Tibial nerve (tissue), 4 donors: ENCODE measurements at places on chromosomes 7 and 10. TPM values are rescaled to one million over a fixed set of nuclear protein-coding genes. Genes with fewer than 3 reads are reported as not detected.
A peak's percentile ranks its signal among the peaks of the same experiment; 100 is the strongest.

GRCh38 chr10:12201543-12201942 lies 5.6 kb downstream of the CDC123 start:
- peaks cover 8% of the 10 kb centered on the region for H3K36me3 ChIP-seq

DNA sequence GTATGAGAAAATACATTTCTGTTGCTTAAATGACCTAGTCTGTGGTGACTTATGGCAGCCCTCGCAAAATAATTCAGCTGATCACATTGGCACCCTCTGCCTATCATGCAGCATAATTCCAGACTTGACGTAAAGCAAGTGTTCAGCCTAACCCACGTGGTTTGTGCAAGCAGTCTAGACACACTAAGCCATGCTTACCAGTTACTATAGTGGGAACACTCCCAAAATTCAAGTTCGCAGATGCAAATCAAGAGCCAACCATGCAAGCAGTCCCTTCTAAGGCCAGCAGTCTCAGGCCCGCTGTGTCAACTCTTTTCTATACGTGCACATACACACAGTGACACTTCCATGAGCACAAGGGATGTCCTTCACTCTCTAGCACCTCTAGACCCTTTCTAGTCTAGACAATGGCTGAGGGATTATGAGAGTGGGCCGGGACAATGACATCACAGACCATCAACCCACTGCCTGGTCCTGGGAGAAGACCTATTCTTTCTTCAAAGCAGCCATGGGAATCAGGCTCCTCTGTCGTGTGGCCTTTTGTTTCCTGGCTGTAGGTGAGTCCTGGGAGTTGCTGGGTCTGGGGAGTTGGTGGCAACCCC lies 29.0 kb upstream of the PRSS1 start:
- H3K36me3 ChIP-seq = no peaks in the 10 kb centered on the region
- no peak for DNase-seq
- H3K4me1 ChIP-seq = no peaks in the 10 kb centered on the region
- H3K27me3 ChIP-seq = no peaks in the 10 kb centered on the region
- H3K4me3 ChIP-seq = no peak overlapping the region
- H3K27ac ChIP-seq = no peak overlapping the region

- no peak overlapping the region for H3K4me3 ChIP-seq
- no peaks in the 10 kb centered on the region for H3K27me3 ChIP-seq
- H3K27ac ChIP-seq = peak overlapping the region; percentile 33
- H3K4me1 ChIP-seq = peaks cover 85% of the 10 kb centered on the region
- DNase-seq = peak; percentile 60
These were observed 147.1 kb downstream of the RNF216 start for GRCh38 chr7:5634107-5634950.

DNA sequence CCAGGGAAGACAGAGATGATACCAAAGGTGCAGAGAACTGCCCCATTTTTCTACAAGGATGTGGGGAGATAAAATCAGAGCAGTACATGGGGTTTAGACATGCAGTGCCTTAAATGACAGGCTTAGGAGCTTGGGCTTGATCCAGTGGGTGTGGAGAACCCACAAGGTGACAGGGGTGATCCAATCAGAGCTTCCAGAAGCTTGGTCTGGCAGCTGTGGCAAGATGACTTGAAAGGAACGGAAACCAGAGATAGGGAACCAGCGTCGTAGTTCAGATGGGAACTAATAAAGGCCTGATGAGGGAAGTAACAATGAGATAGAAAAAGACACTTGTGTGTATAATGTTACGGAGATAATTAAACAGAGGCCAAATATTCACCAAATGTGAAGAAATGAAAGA lies 80.7 kb downstream of the SLC37A3 start:
- DNase-seq = no peak
- no peaks in the 10 kb centered on the region for H3K36me3 ChIP-seq
- H3K27ac ChIP-seq = no peak overlapping the region
- peaks cover 6% of the 10 kb centered on the region for H3K4me1 ChIP-seq
- H3K27me3 ChIP-seq = no peaks in the 10 kb centered on the region

DNA sequence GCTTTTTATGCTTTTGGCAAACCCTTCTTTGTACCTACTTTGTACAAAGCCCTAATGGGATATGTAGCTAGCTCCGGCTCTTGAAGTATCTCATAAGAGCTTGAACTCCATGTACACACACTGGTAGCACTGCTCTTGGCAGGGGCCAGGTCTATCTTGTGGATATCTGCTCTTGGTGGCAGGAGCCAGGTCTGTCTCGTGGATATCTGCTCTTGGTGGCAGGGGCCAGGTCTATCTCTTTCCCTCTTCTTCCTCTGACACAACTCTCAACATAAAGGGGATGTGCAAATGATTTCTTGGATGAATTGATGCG lies 91.9 kb downstream of the WNT2 start:
- H3K4me3 ChIP-seq = no peak overlapping the region
- no peaks in the 10 kb centered on the region for H3K4me1 ChIP-seq
- no peaks in the 10 kb centered on the region for H3K27me3 ChIP-seq
- H3K36me3 ChIP-seq = no peaks in the 10 kb centered on the region
- no peak for DNase-seq
- H3K27ac ChIP-seq = no peak overlapping the region

DNA sequence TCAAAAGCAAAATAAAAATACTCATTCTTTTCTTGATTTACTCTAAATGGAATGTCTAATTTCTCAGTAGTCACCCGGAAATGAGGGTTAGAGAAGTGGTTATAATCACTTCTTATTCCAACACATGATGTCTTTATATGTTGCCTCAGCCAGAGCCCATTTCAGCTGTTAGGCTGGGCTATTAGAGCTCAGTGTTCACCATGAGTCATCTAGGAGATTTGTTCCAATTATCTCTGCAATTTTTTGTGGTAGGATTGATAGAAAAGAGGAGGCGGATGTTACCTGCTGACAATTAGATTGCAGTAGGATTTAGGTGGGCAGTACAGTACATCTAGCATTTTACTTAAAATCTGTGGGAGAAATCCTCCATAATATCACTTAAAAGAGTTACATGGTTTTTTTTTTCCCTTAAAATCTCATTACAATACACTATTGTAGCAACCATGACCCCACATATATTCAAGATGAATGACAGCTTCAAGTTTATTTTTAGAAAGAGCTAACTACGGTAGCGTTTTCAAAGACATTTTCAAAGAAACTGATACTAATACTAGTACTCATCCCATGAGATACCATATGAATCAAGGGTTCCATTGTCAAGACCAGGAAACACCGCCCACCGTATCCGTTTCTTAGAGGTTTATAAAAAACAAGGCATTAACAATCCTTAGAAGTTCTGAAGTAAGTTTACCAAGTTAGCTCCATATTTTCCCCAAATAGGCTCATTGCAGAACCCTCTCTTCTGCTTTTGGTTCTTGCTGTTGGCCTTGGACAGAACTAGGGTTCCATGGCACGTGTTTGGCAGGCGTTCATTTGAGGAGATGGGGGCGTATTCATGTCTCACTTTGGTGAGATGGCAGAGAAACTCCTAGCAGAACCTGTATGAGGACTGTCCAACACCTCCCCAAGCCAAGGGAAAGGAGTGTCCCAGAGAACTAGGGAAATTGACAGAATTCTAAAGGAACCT lies 10.4 kb downstream of the CPA2 start:
- H3K4me3 ChIP-seq = no peak overlapping the region
- H3K4me1 ChIP-seq = no peaks in the 10 kb centered on the region
- H3K36me3 ChIP-seq = no peaks in the 10 kb centered on the region
- DNase-seq = no peak
- no peak overlapping the region for H3K27ac ChIP-seq

- peak; percentile 42 for DNase-seq
- no peak overlapping the region for H3K4me3 ChIP-seq
- no peaks in the 10 kb centered on the region for H3K36me3 ChIP-seq
- H3K27me3 ChIP-seq = no peaks in the 10 kb centered on the region
- H3K4me1 ChIP-seq = no peaks in the 10 kb centered on the region
- H3K27ac ChIP-seq = no peak overlapping the region
These were observed 171.3 kb upstream of the ITGB1 start for GRCh38 chr10:33129141-33129995.

- no peak overlapping the region for H3K27ac ChIP-seq
- H3K27me3 ChIP-seq = no peaks in the 10 kb centered on the region
- DNase-seq = no peak
- no peaks in the 10 kb centered on the region for H3K36me3 ChIP-seq
- H3K4me1 ChIP-seq = no peaks in the 10 kb centered on the region
These were observed 669.5 kb upstream of the GHITM start for GRCh38 chr10:83469728-83470331.

- no peak for DNase-seq
- no peak overlapping the region for H3K4me3 ChIP-seq
- H3K27me3 ChIP-seq = no peaks in the 10 kb centered on the region
- H3K4me1 ChIP-seq = no peaks in the 10 kb centered on the region
These were observed 35.1 kb downstream of the CH25H start for GRCh38 chr10:89171996-89172395.

- H3K36me3 ChIP-seq = no peaks in the 10 kb centered on the region
- DNase-seq = no peak
- no peaks in the 10 kb centered on the region for H3K4me1 ChIP-seq
- no peak overlapping the region for H3K27ac ChIP-seq
- no peaks in the 10 kb centered on the region for H3K27me3 ChIP-seq
These were observed 7.2 kb upstream of the CACNB2 start for GRCh38 chr10:18133046-18133445.

DNA sequence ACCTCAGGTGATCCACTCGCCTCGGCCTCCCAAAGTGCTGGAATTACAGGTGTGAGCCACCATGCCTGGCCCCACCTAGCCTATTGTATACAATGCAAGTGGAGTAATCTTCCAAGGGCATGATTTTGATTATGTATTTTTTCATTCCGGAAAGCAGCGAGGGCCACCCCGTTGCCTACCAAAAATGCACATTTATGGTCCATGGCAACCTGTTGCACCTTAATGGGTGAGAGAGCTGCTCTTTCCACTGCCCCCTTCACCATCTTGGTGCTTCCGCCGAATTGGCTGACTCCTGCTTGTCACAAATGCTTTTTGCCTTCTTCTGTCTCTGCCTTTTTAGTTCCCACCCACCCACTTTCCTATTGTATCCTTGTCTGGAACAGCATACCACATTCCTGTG lies 699.5 kb downstream of the LRMDA start:
- DNase-seq = no peak
- no peak overlapping the region for H3K27ac ChIP-seq
- H3K4me3 ChIP-seq = no peak overlapping the region

DNA sequence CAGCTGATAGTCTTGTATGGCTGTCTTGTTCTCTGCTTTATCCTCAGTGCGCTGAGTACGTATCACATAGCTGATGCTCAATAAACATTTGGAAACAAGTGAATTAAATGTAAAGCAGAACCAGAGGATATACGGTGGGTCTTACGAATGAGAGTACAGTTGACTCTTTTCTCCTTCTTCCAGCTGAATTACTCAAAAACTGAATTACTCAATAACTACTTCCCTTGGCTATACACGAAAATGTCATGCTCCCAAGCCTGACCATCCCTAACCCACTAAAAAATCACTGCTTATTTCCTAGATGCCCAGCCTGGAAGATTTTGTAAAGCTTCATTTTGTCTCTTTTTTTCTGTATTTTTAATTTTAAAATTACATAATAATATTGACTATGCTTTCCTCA lies 3.2 kb upstream of the RSU1 start:
- no peaks in the 10 kb centered on the region for H3K27me3 ChIP-seq
- H3K27ac ChIP-seq = no peak overlapping the region
- H3K4me3 ChIP-seq = no peak overlapping the region
- peaks cover 23% of the 10 kb centered on the region for H3K4me1 ChIP-seq

GRCh38 chr7:126440542-126440941 lies 812.2 kb downstream of the GRM8 start:
- H3K27ac ChIP-seq = no peak overlapping the region
- H3K27me3 ChIP-seq = no peaks in the 10 kb centered on the region
- no peak overlapping the region for H3K4me3 ChIP-seq
- no peak for DNase-seq
- no peaks in the 10 kb centered on the region for H3K36me3 ChIP-seq
- H3K4me1 ChIP-seq = no peaks in the 10 kb centered on the region

DNA sequence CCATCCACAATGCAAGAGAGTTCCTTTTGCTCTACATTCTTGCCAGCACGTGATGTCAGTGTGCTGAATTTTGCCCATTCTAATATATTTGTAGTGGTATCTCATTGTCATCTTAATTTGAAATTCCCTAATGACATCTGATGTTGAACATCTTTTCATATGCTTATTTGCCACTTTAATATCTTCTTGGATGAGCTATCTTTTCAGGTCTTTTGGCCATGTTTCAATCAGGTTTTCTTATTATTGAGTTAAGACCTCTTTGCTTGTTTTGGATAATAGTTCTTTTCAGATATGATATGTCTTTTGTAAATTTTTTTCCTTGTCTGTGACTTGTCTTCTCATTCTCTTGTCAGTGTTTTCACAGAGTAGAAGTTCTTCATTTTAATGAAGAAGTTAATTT lies 20.4 kb upstream of the FAM3C start:
- H3K27ac ChIP-seq = no peak overlapping the region
- no peaks in the 10 kb centered on the region for H3K27me3 ChIP-seq
- no peak for DNase-seq
- H3K36me3 ChIP-seq = no peaks in the 10 kb centered on the region
- H3K4me1 ChIP-seq = no peaks in the 10 kb centered on the region

Gene WEE2
- total RNA-seq = not detected

Gene HOXA2
- 5.0 TPM for total RNA-seq

Gene OR6V1
- not detected for total RNA-seq

Gene SPDYE6
- total RNA-seq = not detected

Gene GNAT3
- not detected for total RNA-seq

Gene OR2A42
- not detected for total RNA-seq

Gene VAX1
- total RNA-seq = not detected

Gene SCRN1
- total RNA-seq = 161 TPM

Gene ACHE
- total RNA-seq = not detected

Gene CRPPA
- total RNA-seq = 6.3 TPM
